ENCODE measurements at places on chromosomes 13 and 19.

- DNase-seq: no peak
Measured at GRCh38 chr13:110012102-110012739, 225.8 kb upstream of the IRS2 start.

- DNase-seq: peak; percentile 73
Measured at GRCh38 chr19:37468961-37469777, at the start of gene ZNF570. Gene ZNF570 (plus strand): TSS chr19:37469356. CDS start chr19:37470355, 999 bp downstream.

GRCh38 chr13:84927442-84928169 lies 871.6 kb downstream of the SLITRK6 start:
- no peak for DNase-seq

DNA sequence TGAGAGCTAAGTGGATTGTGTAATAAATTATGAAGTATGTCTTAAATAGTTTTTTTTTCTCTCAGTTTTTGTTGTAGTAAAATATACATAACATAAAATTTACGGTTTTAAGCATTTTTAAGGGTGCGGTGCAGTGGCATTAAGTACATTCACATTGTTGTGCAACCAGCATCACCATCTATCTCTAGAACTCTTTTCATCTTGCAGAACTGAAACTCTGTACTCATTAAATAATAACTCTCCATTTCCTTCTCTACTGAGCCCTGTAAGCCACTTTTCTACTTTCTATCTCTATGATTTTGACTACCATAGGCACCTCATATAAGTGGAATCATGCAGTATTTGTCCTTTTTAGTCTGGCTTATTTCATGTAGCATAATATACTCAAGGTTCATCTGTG lies 87.1 kb downstream of the GJA3 start:
- DNase-seq: no peak

- no peak for DNase-seq
Measured at GRCh38 chr13:97015661-97016350, 21.5 kb upstream of the OXGR1 start.

- no peak for DNase-seq
Measured at GRCh38 chr13:90696254-90696653, 651.2 kb upstream of the MIR17HG start.

- DNase-seq: no peak
Measured at GRCh38 chr19:56119582-56119978, 1.5 kb downstream of the ZNF787 start.

- no peak for DNase-seq
Measured at GRCh38 chr19:41537789-41538188, 38.2 kb upstream of the CEACAM21 start.
